ENCODE measurements at places on chromosomes 2 and 18.
A peak's percentile ranks its signal among the peaks of the same experiment; 100 is the strongest.

DNA sequence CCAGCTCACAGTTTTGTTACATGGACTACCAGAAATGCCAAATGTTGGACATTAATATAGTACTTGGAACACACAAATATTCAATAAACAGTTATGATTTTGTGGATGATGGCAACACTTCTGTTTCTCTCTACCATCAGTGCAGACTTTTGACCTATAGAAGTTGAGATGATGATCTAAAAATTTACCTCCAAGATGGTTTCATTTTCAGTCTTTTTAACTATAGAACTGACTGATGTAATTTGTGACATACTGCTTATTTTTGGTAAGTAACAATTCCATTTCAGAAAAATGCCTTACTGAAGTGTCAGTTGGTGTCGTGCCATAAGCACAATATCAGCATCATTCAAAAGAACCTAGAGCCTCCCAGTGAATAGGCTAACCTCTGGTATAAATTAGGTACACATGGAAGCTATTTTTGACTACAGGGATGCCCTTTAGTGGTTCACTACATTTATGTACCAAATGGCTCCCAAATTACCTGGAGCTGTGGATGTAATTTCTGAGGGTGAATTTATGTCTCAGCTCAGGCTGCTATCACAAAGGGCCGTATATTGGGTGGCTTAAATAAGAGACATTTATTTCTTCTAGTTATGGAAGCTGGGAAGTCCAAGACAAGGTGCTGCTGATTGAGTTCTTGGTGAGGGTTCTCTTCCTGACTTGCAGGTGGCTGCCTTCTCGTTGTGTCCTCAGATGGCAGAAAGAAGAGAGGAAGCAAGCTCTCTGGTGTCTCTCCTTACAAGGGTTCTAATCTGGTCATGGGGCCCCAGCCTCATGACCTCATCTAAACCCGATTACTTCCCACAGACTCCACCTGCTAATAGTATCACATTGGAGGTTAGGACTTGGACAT lies 66.5 kb downstream of the ALPK2 start:
- no peak for DNase-seq

DNA sequence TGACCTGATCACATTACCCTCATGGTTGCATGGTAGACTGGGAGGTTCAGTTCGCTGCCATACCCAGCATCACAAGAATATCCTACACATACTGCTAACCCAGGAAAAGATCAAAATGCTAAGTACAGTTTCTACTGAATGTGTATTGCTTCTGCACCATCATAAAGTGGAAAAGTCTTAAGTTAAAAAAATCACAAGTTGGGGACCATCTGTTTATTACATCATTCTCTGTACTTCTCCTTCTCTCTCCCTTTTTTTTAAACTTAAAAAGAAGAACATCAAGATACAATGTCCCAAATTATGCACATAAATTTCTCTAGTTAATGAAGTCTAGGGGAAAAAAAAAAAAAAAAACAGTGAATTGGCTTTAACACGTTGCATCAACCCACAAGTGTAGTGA lies 43.3 kb downstream of the NBAS start:
- no peak for DNase-seq

DNA sequence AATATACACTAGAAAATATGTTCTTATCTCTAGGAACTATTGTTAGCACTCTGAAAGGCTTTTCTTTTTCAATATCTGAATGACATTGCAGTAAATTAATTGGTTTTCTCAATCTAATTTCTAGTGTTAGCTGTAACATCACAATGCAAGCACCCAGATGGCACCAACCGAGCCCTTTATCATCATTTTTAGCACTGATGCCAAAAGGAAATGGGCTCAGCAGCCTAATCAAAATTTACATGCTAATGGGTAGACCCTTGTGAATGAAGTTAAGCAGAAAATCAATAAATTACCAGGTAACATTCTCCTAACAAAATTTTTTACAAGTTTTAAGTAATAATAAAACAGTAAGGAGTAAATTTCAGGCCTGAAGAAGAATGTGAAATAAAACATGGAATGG lies 53.5 kb upstream of the PGAP1 start:
- peak; percentile 13 for DNase-seq

- no peak for DNase-seq
Measured at GRCh38 chr2:205261516-205262020, 420.7 kb upstream of the NRP2 start.

DNA sequence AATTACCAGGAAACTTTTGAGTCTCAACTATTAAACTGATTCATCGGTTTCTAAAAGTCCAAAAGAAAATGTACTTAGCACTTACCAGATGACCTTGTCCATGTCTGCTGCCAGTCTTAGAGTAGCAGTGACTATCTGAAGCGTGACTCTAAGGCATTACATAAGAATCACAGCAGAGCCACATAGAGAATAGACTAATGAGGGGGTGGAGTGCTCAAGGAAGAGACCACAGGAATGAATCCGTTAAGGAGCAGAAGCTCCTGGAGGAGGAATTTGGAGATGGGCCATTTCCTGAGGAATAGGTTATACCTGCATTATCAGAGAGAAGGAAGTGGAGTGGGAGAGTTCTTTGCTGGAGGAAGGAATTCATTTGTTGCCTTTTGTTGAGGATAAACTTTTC lies 116.0 kb downstream of the MAP3K20 start:
- DNase-seq = no peak

DNA sequence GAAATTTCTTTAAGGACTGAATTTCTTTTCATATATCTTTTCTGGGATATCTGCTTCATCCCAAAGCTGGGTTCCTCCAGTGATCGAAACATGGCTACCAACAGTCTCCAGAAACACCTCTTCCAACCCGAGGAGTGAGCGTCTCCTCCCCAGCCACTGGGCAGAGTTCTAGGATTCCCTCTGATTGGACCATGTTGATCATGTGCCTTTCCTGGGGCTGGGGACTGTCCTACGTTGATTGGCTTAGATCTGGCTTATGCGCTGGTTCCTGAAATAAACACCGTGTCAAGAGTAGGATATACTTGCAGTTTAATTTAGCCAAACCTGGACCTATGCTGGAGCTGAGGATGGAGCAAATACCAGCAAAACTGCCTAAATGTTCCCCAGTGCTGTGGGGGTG lies 55.5 kb upstream of the SLC16A14 start:
- no peak for DNase-seq

GRCh38 chr2:213015387-213016165 lies 135.8 kb downstream of the IKZF2 start:
- DNase-seq = no peak

GRCh38 chr2:178268435-178268834 lies 74.1 kb downstream of the OSBPL6 start:
- no peak for DNase-seq

DNA sequence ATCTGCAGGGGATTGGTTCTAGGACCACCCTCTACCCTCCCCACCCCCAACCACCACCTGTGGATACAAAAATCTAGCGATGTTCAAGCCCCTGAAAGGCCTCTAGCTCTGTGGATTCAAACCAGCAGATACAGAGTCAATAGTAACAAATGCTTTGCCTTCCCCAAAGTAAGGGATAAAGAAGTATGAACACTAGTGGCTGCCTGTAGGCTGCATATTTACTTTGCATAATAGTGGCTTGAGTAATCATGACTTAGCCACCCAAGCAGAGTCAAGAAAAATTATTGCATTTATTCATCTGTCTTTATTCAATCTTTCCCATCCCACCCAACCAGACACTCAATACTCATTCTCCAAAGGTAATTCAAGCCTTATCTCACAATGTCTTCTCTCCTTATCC lies 43.8 kb downstream of the SOCS6 start:
- no peak for DNase-seq

- no peak for DNase-seq
Measured at GRCh38 chr2:28648147-28648546, 103.5 kb upstream of the PPP1CB start.

- DNase-seq = no peak
Measured at GRCh38 chr18:78947291-78947690, 32.3 kb upstream of the SALL3 start.

- no peak for DNase-seq
Measured at GRCh38 chr2:202196727-202197126, 41.7 kb downstream of the SUMO1 start.

DNA sequence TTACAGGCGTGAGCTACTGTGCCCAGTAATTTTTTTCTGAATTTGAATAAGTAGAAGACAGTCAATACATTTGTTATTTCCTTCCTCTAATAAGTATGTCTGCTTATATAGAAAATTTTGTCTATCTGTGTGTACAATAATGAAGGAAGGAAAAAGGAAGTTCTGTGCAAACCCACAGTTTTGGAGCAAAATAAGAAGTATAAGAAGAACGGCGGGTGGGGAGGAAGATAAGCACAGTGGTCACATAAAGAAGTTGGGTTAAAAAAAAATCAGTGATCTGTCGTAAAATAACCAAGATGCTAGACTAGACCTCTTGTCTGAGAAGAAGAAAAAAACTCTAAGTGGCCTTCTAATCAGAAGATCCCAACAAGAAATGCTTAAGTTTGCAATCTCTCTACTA lies 20.2 kb downstream of the MGAT4A start:
- no peak for DNase-seq

DNA sequence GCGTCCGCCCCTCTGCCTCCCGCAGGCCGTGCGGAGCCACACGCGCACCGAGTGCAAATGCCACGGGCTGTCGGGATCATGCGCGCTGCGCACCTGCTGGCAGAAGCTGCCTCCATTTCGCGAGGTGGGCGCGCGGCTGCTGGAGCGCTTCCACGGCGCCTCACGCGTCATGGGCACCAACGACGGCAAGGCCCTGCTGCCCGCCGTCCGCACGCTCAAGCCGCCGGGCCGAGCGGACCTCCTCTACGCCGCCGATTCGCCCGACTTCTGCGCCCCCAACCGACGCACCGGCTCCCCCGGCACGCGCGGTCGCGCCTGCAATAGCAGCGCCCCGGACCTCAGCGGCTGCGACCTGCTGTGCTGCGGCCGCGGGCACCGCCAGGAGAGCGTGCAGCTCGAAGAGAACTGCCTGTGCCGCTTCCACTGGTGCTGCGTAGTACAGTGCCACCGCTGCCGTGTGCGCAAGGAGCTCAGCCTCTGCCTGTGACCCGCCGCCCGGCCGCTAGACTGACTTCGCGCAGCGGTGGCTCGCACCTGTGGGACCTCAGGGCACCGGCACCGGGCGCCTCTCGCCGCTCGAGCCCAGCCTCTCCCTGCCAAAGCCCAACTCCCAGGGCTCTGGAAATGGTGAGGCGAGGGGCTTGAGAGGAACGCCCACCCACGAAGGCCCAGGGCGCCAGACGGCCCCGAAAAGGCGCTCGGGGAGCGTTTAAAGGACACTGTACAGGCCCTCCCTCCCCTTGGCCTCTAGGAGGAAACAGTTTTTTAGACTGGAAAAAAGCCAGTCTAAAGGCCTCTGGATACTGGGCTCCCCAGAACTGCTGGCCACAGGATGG lies 7.1 kb upstream of the WNT10A start:
- DNase-seq = peak; percentile 75

GRCh38 chr2:234483568-234484251 lies 13.2 kb downstream of the ARL4C start:
- no peak for DNase-seq

DNA sequence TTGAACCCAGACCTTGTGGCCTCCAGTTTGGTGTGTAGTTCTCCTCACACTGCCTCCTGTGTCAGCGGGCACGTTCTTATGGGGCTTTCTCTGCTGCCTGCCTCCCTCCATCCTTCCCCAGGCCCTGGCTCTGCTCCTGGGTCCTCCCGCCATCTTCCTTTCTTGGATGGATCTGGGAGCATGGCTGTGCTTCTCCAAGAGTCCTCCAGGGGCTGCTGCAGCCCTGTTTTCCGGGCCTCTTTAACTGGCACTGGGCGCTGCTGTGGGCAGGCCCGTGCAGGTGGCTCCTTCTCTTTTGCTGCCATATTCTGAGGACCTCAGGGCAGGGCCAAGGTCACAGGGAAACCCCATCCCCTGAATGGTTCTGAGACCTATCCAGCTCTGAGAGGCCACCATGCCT lies 17.8 kb downstream of the THNSL2 start:
- no peak for DNase-seq

DNA sequence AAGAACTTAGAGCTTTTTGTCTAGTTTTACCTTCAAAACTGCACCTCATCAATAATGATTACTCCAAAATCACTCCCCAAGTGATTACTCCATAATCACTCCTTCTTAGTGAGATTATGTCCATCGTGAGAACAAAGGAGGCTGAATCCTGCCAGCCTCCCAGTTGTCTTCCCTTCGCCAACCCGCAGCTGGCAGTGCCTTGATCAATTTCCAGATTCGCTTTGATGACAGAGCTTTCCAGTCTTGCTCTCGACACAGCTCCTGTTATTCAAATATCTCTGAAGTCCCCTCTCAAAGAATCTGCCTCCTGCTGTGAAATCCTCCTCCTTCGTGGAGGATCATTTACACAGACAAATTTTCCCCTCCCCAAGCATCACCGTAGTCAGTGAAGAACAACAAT lies 237.7 kb downstream of the EIPR1 start:
- DNase-seq = no peak

- DNase-seq = no peak
Measured at GRCh38 chr2:169509298-169509885, at the start of gene KLHL41. Gene KLHL41 (plus strand): TSS chr2:169509702. CDS start chr2:169509779, 77 bp downstream.

- no peak for DNase-seq
Measured at GRCh38 chr2:170582313-170582712, 132.8 kb upstream of the SP5 start.

DNA sequence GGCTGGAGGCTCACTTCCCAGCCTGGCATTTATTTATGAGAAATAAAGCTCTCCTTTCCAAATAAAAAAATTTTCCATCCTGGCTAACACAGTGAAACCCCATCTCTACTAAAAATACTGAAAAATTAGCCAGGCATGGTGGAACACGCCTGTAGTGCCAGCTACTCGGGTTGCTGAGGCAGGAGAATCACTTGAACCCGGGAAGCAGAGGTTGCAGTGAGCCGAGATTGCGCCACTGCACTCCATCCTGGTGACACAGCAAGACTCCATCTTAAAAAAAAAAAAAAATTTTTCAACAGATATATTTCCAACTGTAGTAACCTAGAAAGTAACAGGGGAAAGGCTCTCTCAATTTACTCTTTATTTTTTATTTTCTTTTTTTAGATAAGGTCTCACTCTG lies 6.1 kb upstream of the PCBP1 start:
- no peak for DNase-seq

DNA sequence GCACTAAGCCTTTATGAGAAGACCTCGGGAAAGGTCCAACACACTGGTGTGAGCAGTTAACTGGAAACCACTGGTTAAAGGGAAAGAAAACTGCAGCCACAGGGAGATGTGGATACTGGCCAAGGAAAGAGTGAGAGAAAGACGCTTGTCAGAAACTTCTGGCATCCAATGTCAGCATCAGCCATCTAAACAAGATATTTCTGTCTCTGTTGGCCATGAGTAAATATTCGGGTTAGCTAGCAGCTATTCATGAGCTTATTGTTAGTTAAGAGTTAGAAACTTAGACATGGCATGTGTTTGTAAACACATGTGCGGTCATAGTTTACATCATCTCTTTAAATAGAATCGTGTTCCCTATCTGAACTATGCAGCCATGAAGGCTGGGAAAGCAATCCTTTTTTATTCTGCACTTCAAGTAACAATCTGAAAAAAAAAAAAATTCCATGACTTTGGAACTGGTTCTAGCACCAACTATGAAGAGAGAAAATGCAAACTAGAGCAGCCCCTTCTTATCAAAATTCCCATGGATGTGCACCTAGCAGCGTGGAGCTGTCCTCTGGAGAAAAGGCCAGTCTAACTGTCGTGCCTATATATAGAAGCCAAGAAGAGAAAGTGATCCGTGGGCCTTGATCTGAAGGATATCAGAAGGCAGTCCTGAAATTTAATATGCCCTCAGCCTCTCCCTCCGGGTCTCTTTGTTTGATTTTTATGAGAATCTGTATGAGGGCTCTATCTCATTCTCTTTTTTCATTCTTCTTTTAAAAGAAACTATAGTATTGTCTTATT lies 84.0 kb upstream of the RFX8 start:
- no peak for DNase-seq

GRCh38 chr2:122905431-122905830 lies 1119.7 kb upstream of the CNTNAP5 start:
- no peak for DNase-seq

GRCh38 chr2:182048088-182048487 lies 62.4 kb downstream of the PPP1R1C start:
- DNase-seq = no peak
